AG04449 (cell line): ENCODE measurements at places on chromosomes 1 and 21.

GRCh38 chr21:22136740-22137139 is 1138.5 kb downstream of the NCAM2 start:
- DNase-seq = no peak

- DNase-seq = no peak
Measured at GRCh38 chr1:117719004-117719403, 113.2 kb downstream of the TENT5C start.

DNA sequence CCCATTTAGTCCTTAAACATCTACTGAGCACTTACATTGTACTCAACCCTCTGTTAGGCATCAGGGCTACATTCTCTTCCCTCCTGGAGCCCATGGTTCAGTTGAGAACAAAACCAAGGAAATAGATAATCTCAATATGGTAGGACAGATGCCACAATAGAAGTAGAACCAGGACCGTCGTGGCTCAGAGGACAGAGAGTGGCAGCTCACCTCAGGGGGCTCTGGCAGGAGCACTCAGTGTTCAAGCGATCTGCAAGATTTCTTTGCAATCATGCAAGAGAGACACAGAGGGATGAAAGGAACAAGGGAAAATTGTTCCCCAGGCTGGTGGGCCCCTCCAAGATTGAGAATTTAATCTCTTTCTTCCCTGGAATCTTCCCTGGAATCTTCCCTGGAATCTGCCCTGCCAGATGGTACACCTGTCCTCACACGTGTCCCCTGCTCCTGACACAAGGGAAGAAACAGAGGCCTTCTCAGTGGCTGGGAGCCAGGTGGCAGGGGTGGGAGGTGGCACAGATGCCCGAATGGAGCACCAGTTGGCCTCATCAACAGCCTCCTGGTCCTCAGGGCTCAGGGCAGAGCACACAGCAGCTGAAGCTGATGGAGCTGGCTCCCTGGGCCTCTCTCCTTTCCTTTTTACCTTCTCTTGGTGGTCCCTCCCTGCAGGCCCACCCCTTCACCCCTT is 135.4 kb downstream of the PLXNA2 start:
- no peak for DNase-seq

GRCh38 chr1:233094691-233095090 is 144.3 kb downstream of the NTPCR start:
- no peak for DNase-seq

DNA sequence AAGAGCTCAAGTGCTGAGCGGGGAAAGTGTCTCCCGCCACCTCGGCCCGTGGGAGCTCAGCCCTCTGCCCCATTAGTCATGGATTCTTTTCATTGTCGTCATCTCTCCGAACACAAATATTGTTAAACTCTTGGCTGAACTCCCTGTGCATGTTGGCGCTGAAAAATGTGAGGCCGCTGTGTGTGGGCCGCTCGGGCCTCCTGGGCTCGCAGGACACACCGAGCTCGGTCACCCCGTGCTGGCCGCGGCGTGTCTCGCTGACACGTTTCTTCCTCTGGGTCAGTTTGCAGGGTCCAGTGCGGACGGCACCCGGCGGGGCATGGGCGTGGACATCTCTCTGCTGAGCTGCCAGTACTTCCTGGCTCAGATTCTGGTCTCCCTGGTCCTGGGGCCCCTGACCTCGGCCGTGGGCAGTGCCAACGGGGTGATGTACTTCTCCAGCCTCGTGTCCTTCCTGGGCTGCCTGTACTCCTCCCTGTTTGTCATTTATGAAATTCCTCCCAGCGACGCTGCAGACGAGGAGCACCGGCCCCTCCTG is 25.6 kb downstream of the SLC45A1 start:
- peak; percentile 82 for DNase-seq

DNA sequence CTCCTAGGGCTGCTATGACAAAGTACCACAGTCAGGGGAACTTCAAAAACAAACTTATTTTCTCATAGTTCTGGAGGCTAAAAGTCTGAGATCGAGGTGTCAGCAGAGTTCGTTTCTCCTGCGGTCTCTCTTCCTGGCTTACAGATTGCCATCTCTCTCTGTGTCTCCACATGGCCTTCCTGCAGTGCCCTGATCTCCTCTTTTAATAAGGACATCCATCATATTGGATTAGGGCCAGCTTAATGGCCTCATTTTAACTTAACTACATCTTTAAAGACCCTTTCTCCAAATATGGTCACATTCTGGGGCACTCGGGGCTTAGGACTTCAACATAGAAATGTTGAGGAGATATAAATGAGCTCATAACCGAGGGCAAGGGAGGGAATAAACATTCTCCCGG is 12.2 kb downstream of the C1orf74 start:
- DNase-seq = no peak

GRCh38 chr1:75165264-75165663 is 31.1 kb downstream of the LHX8 start:
- no peak for DNase-seq

GRCh38 chr1:27122652-27123051 is 32.3 kb downstream of the SLC9A1 start:
- no peak for DNase-seq

- DNase-seq = no peak
Measured at GRCh38 chr21:36171741-36172331, 15.2 kb downstream of the DOP1B start.

GRCh38 chr1:19336543-19336942 is 24.4 kb downstream of the SLC66A1 start:
- DNase-seq = no peak

DNA sequence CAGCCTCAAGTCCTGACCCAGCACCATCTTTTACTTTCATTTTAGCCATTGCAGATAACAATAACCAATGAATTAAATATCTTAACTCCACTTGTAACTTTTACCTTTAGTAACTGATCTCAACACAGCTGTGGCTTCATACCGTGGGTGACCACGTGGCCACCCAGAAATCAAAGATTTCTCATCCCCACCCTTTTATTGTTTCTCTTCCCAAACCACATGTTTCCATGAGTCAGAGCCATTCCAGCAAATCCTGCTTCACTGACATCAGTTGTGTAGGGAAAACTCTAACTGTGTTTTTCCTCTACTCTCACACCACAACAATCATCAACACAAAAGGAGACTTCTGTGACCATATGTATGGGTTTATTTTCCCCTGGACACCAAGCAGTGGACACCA is 25.1 kb upstream of the BRDT start:
- DNase-seq = peak; percentile 26
